NCI-H526 treated with DMSO at 0.1 percent for 48 hours (cell line): ENCODE measurements at places on chromosomes 16 and 17.

GRCh38 chr17:64196601-64197000 lies 66.5 kb downstream of the TEX2 start:
- DNase-seq: no peak

GRCh38 chr16:82082543-82083244 lies 47.6 kb downstream of the HSD17B2 start:
- DNase-seq: no peak

- DNase-seq: no peak
These were observed 247.5 kb downstream of the CDH13 start for GRCh38 chr16:82874271-82874670.

DNA sequence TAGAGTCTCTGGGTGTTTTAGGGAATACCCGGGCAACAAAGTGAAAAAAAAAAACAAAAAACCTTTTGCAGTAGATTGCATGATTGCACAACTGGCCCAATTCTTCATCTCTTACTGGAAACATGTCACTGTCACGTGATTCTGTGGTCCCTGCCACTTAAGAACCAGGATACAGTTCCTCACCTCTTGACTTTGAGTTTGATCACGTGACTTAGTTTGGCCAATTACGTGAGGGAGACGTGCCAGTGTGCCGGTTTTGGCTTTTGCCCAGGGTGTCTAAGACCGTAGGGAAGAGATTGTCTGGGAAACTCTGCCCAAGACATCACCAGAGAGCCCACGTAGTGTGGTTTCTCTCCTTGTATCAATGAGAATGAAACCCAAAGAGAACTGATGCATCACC lies 88.7 kb downstream of the GRIN2A start:
- DNase-seq: no peak

GRCh38 chr16:86079255-86079885 lies 180.4 kb downstream of the IRF8 start:
- no peak for DNase-seq

DNA sequence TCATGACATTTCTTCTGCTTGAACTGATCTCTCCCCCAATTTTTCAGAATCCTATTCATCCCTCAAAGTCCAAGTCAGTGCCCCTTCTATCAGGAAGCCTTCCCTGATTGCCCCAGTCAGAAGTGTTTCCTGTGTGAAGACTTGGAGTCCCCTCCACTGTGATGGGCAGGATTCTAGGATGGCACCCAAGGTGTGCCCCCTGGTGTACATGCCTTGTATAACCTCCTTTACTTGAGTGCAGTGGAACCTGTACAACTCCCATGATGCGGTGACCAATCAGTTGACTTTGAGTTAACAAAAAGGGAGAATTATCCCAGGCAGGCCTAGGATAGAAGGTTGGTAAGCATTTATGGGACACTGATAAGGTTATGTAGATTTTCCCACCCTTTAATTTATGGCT lies 23.4 kb downstream of the MYH13 start:
- no peak for DNase-seq

DNA sequence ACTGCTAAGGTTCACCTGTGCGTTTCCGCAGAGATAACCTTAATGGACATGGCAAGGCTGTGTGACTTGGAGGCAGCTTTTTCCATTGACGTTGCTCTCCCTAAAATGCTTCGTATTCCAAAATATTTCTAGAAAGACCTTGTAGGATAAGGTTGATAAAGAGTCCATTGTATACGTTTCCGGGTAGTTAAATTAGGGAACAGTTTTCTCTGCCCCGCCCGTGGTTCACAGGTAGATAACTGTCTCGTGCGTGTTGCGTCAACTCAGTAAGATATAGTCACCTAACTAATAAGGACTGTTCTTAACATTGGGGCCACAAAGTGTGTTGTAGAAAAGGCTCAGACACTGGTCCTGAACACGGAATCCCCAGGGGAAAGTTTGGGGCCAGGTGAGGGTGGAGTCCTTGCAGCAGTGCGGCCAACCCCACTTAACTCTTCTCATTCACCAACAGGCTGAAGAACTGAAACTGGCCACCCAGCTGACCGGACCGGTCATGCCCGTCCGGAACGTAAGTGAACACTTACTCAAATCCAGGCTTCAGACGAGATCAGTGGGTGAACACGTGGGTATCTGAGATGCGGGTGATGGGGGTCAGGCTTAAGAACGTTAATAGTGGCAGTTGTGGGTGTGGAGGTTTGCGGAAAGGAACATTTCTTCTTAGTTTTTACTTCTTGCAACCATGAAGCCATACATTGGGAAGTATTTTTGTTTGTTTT lies 1.6 kb downstream of the RPL13 start:
- no peak for DNase-seq

DNA sequence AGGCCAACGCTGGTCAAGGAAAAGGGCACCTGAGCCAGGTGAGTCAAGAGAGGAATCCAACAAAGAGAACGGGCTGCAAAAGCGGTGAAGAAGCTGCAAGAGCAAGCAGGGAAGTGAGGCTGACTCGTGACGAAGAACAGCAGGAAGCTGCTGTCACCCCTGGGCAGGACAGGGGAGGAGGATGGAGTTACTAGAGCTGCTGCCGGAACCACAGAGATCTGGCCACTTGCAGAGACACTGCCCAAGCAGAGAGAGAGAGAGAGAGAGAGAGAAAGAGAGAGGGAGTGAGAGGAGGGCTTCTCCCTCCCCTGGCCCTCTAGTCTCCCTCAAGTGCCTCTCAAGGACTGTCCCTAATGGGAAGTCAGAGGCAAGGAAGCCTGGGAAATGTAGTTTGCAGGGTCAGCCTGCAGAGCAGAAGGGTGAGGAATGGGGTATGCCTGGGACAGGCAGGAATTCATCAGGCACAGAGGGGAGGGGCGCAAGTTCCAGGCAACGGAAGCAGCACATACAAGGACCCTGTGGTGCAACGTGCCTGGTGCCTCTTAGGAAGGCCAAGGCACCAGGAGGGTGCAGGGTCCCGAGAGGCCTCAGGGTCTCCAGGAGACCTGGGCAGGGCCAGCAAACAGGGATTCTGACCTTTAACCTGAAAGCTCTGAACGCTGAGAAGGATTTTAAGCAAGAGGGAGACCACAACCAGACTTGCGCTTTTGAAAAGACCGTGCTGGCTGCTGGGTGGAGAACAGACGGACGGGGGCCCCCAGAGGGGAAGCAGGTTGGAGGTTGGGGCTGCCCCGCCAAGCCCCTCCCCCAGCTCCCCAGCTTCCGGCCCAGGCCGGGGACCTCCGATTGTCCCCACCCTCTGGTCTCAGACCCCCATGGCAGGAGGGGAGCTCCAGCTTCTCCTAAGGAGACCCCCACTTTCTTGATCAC lies 45.8 kb upstream of the CIBAR2 start:
- no peak for DNase-seq

- DNase-seq: no peak
These were observed 7.8 kb downstream of the HNF1B start for GRCh38 chr17:37737081-37737480.

- no peak for DNase-seq
These were observed 603.8 kb downstream of the CDH8 start for GRCh38 chr16:61432421-61432820.

DNA sequence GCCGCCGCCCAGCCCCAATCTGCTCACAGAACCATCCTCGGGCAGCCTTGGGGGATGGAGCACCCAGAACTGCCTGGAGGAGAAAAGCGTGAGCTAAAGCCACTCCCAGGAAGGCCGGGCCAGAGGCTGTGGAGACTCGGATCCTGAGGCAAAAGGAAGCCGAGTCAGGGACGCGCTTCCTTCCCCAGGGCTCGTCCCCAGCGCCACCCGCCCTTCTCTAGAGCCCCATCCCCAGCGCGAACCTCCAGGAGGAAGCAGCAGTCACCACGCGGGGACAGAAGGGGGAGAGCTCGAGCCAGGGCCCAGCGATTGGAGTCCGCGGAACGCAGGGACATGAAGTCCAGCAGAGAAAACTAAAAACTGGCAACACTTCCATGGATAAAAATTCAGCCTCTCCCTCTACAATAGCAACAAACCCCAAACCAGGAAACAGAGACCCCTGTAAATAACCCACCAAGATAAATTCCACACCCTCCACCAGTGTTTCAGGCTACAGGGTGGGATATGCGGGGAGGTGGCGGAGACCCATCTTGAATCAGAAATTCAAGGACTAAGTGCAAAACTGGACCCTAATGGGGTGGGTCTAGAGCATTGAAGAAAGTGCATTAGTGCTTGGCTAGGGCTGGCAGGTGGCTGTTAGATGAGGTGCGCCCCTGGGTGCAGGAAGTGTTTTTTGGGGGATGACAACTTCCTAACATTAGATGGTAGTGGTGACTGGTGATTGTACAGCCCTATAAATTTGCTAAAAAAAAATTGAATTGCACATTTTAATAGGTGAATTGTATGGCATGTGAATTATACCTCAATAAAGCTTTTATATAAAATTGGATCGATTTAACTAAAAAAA lies 116.1 kb upstream of the METRNL start:
- DNase-seq: peak; percentile 61

DNA sequence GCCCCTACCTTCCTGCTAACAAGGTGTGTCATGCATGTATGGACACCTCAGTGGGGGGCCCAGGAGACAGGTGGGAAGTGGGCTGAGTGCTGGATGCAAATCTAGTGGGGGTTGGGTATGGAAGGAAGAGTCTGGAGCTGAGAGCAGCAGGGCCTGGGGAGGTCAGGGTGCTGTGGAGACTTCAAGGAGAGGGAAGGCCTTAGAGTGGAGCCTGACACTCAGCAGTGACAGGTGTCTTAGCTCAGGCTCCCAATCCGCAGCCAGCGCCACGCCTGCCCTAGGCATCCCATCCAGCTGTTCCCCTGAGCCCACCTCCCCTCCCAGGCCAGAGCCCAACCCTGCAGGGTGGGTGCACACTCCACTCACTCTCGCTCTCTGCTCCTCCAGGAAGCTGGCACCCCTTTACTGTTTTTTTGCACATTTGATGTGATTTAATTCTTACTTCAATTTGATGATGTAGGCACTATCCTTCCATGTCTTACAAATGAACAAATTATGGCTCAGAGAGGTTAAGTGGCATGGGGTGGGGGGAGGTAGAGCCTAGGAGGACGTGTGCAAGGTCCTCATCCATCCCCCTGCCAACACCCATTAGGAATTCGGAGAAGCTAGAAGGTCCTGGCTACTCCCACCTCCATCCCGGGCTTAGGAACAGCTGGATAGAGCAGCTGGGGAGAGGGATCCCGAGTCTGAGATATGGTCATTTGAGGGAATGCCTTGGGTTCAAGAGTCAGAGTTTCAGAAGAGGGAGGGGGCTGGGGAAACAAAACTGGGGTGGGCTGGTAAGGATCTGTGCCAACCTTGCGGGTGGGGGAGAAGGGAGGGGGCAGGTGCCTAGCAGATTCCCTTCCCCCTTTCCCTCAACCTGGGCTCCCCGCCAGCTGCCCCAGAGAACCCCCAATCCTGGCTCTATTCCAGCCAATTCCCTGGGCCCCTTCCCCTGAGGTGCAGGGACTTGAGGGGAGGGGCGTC lies 2.1 kb downstream of the FAM171A2 start:
- no peak for DNase-seq

- DNase-seq: no peak
These were observed 36.0 kb downstream of the CHD9 start for GRCh38 chr16:53090591-53091411.

- no peak for DNase-seq
These were observed 49.3 kb upstream of the TNRC6C start for GRCh38 chr17:77909236-77909635.

GRCh38 chr17:39667262-39667944 lies 850 bp upstream of the PNMT start:
- no peak for DNase-seq

- no peak for DNase-seq
These were observed 21.5 kb downstream of the TAT start for GRCh38 chr16:71555230-71555891.

DNA sequence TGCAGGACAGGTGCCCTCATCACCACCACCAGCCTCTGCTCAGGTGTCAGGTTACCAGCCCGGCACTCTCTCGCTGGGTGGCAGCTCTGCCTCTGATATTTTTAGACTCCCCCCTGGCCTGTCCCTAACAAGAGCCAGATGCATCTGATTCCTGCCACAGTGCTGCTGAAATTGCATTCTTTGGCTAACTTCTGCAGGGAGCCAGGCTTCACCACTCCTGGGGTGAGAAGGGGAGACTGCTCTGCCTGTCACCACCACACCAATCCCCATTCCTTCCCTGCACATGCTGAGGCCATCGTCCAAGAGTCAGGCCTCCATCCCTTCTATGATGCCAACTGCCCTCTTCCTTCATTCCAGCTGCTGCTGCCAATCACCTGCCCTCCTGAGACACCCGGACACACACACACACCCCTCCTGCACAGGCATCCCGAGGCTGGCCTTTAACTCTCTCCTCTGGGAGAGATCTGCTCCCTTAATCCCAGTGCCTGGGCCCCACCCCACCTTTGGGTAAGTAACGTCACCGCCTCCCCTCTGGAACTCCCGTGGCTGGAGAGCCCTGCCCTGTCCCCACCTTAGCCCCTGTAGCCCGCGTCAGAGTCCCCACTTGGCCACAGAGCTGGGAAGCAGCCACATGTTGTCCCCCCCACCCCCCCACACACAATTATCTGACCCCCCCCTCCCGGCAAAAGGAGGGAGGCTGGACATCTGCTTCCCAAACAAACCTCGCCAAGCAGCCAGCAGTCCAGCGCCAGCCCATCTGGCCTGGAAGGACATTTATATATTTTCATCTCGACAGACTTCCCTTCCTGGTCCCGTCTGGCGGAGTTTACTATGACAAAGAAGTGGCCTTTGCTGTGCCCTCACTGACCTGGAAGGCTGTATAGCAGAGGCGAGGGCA lies 2.8 kb downstream of the EMP2 start:
- peak; percentile 70 for DNase-seq

DNA sequence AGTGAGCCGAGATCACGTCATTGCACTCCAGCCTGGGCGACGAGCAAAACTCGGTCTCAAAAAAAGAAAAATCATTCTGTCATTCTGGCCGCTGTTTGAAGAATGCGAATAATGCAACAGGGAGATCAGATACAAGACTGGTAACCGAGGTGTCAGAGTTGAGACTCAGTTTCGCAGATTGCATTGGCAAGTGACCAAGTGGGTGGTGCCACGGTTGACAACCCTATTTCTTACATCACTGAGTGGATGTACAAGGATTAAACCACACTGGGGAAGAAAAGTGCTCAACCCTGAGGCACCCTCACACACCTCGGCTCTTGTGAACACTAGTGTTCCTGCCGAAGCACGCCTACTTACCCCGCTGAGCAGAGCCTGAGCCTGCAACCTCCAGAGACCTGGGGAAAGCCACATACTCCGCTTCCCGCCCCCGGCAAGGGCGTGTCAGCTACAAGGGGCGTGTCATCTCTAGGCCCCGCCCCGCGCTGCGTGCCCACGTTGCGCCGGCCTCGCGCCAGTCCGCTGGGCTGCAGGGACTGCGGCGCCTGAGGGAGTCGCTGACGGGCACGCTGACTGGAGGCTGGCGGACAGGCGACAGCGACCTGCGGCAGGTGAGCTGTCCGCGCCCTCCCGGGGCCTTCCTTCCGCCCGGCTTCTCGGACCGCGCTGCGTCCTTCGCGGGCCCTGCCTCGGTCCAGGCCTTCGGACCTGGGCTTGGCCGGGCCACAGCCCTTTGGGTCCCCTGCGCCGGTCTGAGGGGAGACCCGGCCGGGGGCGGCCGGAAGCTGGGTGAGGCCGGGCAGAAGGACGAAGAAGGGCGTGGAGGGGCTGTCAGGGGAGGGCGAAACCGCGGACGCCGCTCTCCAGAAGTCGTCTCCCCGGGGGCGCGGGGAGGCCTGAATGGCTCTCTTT lies at the start of gene HMOX2:
TSS of gene HMOX2 (plus strand) at position 519 of the 909 bp plus-strand sequence. CDS start 29,127 bp downstream, outside the sequence.
- peak; percentile 59 for DNase-seq
